ENCODE measurements at places on chromosomes 5 and 9.

- no peak for DNase-seq
These were observed 22.8 kb upstream of the PANK3 start for GRCh38 chr5:168601972-168602371.

- no peak for DNase-seq
These were observed 165.0 kb upstream of the FBXL17 start for GRCh38 chr5:108546939-108547338.

DNA sequence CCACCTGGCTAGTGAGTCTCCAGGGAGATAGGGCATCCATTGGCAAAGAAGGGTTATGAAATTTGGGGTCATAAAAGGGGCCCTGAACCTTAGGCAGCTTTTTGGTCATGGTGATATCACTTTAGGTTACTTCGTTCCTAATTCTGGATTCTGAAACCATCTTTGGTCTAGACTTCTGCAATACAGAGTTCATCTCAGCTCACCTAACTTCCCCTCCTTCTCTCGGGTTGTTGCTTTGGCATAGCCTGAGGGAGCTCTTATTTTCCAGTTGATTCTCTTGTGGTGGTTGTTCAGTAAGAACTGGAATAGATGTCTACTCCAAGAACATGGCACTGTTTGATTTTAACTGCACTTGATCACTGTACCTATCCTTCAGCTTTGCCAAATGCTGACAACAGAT, 148.9 kb upstream of the RUSC2 start:
- DNase-seq: no peak

DNA sequence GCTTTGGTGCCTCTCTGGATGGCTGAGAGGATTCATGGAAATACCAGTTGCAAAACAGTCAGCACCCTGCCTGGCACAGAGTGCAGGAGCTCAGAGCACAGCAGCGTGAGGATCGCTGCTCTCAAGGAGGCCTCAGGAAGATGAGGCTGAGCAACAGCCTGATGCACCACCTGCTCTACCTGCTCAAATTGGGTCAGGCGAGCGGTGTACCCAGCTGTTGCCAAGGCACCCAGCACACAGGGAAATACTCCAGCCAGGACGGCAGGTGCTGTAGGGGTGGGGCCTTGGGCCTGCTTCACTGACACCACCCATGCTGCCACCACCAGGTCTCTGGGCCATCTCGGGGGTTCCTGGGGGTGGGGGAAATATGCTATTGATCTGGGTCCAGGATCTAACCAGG, 4.3 kb downstream of the EEIG1 start:
- no peak for DNase-seq
